ENCODE measurements at places on chromosomes 11 and 22. TPM values are rescaled to one million over a fixed set of nuclear protein-coding genes. Genes with fewer than 3 reads are reported as not detected.

PUS3 gene
- total RNA-seq, result 20.2 TPM

ABCG4 gene
- total RNA-seq, result 0.42 TPM

AIFM3 gene
- 1.2 TPM for total RNA-seq

LINC01488 gene
- total RNA-seq, result not detected

MS4A14 gene
- 1.7 TPM for total RNA-seq

OSM gene
- not detected for total RNA-seq

WNT7B gene
- not detected for total RNA-seq

- no peak for DNase-seq
These were observed 141.3 kb upstream of the TTC12 start for GRCh38 chr11:113173126-113173525.

DNA sequence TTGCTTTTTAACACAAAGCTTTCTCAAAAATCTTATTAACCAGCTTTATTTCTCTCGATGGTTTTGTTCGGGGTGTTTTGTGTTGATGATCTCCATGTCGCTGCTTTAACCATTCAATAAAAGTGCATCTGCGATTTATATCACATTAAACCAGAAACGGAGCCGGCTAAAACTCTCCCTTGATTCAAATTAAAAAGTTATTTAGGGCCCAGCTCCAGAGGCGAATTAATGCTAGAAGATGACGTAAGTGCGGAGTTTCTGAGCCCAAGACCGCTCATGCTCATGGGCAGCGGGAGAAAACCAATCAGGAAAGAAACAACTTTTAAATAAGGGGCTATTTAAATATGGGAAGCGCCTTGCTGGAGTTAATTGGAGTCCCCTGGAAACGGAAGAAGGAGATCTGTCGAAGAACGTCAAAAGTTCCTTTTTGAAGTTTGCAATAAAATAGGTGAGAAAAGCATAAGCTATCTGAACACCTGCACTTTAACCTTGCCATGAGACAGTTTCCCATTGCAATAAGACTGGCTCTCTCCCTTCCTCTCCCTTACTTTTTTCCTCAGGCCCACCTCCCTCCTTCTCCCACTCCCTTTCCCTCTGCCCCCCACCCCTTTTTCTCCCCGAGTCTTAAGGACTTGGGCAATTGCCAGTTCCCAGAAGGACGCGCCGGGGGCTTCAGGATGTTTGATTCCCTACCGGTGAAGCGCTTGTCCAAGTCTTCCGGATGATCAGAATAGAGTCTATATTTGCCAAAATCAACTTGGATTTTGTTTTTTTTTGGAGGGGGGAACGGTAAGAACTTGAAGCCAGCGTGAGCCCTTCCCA lies 1.9 kb upstream of the DBX1 start:
- no peak for DNase-seq

- DNase-seq, result no peak
These were observed 31.7 kb upstream of the PDE3B start for GRCh38 chr11:14611939-14612338.

GRCh38 chr11:126154691-126155090 lies 56.8 kb downstream of the RPUSD4 start:
- DNase-seq, result no peak

GRCh38 chr11:62706850-62707247 lies 375 bp downstream of the BSCL2 start:
- DNase-seq, result no peak

DNA sequence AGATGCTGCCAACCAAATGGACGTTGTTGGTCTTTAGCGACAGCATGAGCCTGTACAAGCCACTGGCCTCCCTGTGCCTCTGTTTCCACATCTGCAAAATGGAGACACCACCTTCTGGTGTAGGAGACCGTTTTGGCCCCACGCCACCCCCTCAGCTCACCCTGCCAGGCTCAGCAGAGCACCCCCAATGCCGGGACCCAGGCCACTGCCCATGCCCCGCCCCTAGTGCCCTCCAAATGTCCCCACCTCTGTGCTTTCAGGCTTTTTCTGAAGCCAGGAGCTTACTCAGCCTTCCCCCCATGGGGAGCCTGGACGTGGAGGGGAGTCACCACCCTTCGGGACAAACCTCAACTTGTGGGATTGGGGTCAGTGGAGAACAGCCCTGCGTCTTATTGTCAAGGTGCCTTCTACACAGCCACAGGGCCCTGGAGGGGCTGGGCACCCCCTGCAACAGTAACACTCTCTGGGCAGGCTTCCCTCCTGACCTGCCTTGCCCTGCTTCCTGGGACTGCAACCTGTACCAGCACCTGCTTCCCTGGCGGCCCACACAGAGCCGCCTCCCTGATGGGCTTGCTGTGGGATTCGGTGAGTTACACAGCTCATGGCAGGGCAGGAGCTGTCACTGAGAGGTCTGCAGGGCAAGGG lies 24.6 kb upstream of the RTL6 start:
- DNase-seq, result peak; percentile 77

DNA sequence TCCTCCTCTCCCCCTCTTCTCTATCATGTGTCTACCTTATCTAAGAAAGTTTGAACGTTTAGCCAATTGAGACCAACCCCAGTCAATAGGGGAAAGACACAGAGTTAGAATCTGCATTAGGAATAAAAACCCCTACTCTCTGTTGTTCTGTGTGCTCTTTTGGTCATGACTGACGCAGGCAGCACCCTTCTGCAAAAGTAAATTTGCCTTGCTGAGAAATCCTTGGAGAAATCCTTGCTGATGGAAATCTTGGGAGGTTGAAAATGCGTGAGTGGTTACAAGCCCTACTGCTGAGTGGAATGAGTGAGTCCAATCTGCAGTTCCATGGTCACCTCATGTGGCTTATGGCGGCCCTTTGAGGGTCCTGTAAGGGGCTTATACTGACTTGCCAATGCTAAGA lies 145.2 kb downstream of the AASDHPPT start:
- no peak for DNase-seq

DNA sequence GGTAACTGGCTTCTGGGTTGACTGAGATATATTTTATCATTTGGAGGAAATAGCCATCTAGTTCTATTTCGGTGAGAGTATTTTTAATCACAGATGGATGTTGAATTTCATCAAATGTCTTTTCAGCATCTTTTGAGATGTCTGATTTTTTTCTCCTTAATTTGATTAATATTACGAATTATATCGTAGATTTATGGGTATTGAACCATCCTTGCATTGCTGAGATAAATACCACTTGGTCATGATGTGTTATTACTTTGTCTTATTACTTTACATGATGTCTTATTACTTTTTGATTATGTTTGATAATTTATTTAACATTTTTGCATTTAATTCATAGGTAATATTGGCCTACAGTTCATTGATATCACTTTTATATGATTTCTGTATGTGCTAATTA lies 78.8 kb upstream of the PARVA start:
- no peak for DNase-seq

- no peak for DNase-seq
These were observed 56.5 kb downstream of the PDHX start for GRCh38 chr11:34972892-34973291.

GRCh38 chr11:3914805-3915204 lies 59.3 kb downstream of the STIM1 start:
- DNase-seq, result no peak

DNA sequence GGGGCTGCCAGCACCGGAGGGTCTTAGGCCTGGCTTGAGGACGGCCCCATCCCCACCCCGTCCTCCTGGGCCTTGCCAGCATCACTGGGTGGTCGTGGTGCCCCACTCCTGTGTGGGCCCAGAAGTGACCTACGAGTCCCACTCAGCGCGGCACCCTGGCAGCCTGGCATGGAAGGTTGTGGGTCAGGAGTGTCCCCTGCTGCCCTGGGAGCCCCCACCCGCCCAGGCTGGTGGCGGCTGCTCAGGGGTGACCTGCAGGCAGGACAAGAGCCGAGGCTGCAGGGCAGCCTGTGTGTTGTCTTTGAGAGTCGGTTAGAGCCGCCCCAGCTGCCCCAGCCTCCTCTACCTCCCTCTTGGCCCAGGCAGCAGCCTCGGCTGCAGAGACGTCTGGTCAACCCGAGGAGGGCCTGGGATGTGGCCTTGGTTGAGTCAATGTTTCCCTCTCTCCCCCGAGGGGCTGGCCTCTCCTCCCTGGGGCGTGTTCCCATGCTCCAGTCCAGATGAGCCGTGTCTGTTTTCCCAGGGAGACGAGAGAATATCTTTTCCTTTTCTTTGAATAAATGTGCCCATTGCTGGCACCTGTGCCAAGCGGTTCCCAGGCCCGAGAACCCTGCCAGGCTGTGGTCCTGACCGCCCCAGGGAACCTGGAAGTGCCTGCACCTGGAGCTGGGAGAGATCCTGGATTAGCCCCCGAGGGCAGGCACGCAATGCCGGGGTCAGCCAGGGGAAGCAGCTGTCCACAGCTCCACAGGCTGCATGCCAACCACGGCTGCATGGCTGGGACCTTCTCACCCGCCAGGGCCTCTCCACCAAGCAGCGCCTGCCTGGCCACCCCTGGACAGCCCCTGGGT lies 35.7 kb upstream of the MUC5AC start:
- DNase-seq, result no peak

DNA sequence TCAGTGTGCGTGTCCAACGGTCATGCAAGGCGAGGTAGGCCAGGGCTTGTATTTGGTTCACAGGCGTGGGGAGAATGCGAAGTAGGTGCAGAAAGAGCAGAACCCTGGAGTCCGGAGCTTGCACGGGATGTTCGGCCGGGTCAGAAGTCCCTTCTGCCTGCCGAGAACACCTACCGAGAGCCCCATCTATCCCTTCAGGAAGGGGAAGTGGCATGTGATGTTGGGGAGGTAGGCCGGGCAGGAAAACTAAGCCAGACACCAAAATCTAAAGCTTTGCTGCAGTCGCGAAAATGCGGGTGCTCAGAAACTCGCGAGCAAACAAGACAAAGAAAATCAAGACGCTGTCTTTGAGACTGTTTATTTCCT lies 435 bp upstream of the TAF6L start:
- no peak for DNase-seq

GRCh38 chr11:94595076-94595475 lies 27.9 kb downstream of the PIWIL4 start:
- no peak for DNase-seq

DNA sequence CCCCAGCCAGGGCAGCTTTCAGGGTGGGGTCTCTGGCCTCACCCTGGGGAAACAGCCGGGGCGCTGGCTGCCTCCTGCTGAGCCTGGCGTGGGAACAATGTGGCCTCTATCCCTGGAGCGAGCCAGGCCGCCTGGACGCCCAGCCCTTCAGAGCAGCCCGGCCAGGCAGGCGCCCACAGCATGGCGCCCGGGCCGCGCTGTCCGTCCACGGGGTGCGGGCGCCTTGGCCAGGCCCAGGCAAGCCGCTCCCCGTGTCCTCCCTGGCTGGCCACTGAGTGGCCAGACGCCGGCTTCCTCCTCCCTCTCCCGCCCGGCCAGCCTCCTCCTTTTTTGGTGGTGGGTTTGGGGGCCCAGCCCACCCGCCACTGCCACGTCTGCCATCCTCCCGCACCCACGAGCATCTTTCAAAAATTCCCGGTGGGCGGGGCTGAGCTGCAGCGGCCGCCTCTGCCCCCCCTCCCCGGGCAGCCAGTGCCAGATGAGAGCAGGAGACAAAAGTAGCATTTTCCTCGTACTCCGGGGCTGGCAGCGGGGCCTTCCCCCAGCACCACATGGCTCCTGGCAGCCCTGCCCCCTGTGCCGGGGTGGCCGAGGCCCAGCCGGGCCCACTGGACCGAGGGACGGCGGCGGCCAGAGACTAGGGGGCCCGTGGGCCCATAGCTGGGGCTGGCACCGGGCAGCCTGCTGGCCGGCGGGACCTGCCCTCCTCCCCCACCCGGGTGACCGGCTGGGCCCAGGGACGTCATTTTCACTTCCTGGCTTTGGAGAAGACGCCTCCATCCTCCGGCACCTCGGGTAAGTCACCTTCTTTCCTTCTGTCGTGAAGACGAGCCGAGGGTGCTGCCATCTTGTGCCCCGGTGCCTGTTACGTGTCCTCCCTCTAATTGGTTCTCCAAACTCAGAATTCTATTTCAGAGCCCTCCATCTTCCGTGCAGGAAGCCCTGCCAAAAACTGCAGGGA lies 70.2 kb upstream of the PPARA start:
- DNase-seq, result no peak

GRCh38 chr11:11478687-11479086 lies 125.6 kb upstream of the CSNK2A3 start:
- DNase-seq, result no peak

DNA sequence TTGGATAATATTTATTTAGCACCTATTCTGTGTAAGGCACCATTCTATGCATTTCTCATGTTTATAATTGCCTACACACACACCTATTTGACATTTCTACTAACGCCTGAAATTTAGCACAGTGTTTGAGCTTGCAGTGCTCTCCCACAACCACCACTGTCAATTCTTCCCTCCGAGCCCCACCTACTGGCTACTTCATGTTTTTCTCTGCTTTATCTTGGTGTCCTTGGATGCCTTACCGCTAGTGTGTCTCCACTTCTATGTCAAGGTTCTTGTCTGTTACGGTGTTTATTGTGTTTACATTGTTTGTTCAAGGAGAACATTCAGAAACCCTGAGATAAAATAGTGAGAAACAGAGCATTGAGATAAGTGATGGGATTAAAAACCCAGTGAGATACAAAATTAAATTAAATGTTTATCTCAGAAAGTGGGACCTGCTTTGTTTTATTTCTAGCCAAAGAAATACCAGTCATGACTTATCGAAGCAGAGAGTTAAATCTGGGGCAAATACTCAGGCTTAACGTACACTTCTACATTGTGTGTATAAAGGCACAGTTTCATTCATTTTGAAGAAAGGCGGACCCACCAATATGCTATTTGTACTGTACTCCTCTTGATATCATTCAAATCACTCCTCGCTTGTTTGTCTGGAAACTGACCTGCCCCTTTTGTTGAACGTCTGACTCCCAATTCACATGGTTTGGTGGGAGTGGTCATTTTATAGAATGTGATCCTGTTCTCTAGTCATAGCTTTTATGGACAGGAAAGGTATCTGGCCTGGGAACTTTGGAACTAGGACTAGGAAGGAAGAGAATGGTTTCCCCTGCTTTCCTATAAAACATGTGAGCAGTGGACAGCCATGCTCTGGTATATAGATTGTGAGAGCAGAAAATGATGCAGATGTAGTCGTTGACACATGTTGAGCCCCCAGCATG lies 39.2 kb upstream of the SLC36A4 start:
- DNase-seq, result no peak

GRCh38 chr22:37854946-37855345 lies 5.7 kb downstream of the EIF3L start:
- no peak for DNase-seq

DNA sequence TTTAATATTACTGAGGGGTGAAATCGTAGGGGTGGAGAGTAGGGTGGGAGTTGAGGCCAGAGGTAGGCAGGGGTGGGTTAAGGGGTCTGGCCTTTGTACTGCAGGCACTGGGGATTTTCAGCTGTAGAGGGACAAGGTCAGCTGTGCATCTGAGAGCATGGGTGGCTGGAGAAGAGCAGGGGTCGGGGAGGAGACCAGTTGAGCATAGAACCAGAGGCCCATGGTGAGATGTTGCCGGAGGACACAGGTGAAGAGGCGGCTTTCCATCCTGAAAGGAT lies 12.1 kb upstream of the CELSR1 start:
- no peak for DNase-seq

DNA sequence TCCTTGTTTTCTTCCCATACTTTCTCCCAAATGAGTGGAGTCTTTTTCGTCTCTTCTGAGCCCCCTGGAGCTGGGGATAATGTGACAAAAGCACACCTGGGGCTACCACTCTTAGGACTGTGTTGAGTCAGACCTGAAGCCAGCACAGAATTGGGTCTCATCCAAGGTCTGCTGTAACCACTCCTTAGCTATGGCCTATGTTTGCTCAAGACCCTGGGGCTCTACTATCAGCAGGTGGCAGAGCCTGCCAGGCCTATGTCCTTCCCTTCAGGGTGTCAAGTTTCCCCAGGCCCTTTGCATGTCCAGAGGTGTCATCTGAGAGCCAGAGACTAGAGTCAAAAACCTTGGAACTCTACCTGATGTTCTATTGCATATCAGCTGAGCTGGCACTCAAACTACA lies 335.7 kb downstream of the DDX10 start:
- DNase-seq, result peak; percentile 57

- DNase-seq, result no peak
These were observed 7.4 kb downstream of the PTPRJ start for GRCh38 chr11:47987781-47988180.

Measured in esophagus muscularis mucosa (tissue), 4 donors.